ENCODE measurements at places on chromosomes 16 and 17.

DNA sequence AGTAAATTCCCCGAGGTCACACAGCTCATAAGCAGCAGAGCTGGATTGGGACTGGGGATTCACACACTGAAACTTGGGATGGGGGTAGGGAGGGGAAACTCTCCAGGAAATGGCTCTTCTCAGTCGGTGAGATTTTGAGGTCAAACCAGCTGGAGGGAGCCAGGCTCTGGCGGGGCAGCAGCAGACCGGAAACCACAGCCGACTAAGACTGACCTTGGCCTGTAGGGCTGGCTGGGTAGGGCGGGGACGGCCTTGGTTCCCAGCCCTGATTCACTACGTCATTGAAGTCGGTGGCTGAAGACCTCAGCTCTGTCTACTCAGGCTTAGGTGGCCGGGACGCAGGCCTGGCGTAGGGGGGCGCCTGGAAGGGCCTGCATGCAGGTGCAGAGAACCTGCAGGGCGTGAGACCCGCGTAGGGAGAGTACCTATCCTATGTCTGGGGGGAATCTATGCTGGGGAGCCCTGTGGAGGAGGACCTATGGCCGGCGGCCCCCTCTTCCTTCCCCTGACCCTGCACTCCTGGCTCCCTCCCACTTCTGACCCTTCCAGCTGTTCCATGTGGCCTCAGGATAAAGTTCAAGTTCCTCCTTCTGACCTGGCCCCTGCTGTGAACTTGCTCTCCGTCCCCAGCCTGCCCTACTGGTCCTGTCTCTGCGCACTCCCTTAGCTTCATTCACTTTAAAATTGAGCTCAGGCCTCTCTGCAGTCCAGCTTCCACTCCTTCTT lies 11.9 kb upstream of the SLC4A1 start:
- no peak for DNase-seq

- DNase-seq, result peak; percentile 45
Observed at GRCh38 chr16:80656711-80657150, 115.9 kb downstream of the DYNLRB2 start.

- DNase-seq, result no peak
Observed at GRCh38 chr17:861364-861763, 79.2 kb downstream of the MRM3 start.

GRCh38 chr17:82060614-82061013 lies 5.0 kb downstream of the DUS1L start:
- no peak for DNase-seq

DNA sequence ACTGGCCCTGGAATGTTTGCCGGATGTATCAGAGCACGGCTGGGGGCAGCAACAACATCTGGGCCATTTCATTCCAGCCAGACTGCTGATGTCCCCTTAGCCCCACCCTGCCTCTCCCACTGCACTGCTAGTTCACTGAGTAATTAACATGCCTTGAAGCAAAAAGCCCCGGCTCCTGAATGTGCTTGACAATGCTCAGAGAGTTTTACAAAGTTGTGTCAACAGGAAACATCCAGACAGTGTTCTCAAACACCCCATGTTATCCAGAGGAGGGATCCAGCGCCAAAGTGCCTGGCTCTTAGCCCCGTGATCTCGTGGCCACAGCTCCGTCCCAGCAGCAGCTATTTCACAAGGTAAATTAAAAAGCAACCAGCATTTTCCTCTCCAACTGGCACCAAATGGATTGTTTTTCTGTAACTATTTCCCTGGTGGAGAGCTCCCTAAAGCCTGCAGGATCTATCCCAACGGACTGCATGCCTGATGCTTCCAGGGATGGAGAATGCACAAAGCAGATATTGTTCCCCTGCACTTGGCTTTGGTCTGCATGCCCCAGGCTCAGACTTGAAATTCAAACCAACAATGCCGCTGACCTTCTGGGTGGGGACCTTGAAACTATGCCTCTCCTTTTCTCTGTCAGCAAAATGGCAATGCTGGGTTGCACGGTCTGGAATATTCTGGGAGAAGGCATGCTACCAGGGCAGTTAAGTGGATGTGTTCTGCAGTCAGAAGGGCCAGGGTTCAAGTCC lies 115.6 kb upstream of the CDH5 start:
- peak; percentile 17 for DNase-seq

DNA sequence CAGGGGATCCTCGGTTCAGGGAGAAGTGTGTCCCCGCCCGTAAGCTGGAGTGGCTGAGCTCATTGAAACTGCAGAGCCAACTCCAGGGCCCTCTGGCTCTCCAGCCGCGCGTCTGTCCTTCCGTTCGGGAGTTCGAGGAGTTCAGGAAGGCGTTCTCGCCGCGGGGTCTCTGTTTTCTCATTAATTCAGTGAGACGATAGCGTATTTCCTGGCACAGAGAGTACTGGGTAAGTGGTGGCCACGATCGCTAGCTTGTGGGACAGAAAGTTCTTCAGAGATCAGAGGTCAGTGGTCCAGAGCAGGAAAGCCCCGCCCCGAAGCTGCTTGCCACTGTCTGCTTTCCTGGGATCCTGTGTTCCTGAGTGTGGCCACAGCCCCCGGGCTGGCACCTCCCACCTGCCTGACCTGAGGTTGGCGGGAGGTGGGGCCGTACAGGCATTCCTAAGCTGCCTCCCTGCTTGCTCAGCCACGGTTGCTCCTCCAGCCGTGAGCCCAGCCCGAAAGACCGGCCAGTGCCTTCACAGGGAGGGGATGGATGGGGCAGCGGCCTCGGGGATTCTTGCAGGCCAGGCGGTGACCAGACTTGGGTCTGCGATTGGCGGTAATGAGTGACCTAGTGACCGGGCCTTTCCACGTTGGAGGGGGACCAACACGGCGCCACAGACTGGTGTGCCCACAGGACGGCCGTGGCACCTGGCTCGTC lies 8.9 kb downstream of the BAIAP2 start:
- DNase-seq, result no peak

GRCh38 chr16:19555938-19556771 lies 652 bp downstream of the VPS35L start:
- peak; percentile 48 for DNase-seq

All from G401 (cell line).